ENCODE measurements at places on chromosomes 2 and 18.

GRCh38 chr2:188512456-188512855 lies 220.8 kb downstream of the GULP1 start:
- no peak for DNase-seq

GRCh38 chr2:108409768-108410167 lies 32.0 kb downstream of the SULT1C4 start:
- DNase-seq = no peak

DNA sequence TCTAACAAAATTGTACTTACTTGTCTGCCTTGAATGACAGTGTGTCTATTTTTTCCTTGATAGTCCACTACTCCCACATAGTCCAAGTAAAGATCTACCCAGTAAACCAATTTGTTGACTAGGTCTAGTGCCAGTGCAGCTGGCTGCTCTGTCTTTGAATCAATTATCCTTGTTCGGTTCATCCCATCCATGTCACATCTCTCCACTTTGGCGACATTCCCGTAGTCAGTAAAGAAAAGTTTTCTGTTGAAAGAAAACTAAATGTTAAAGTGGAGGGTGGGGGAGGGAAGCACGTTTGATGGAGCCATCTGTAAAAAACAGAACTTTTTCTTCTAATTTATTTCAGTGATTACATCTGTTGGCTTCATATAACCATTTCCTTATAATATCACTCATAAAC lies 1068.8 kb downstream of the LRP1B start:
- DNase-seq = no peak

GRCh38 chr2:27081984-27082772 lies 3.8 kb downstream of the EMILIN1 start:
- DNase-seq = no peak

DNA sequence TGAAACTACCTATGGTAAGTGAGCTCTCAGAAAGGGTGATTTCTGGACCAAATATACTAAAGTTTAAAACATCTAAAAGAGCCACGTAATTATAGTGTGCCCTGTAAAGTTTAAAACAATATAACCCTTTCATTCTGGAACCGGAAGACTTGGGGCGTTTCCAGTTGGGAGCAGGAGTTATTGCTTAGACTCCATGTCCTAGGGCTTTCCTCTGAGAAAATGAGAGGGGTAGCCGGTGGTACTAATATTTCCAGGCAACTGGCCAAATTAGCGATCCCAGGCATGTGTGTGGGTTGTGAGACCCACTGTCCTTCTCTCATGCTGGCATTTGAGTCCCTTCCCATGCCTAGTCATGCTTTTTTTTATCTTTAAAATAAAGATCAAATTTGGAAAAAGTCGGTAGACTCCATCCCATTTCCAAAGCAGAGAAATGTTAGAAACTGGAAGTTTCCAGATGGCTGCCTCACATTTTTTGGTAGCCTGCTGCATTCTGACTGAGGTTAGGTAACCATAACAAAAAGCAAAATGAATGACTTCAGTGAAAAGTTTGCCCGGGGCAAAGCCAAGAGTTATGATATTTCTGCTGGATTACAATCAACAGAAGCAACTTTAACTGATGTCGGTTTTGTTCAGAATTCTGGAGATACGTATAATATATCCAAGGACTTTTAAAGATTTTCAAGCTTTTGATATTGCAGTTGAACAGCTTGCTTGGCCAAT lies 227.4 kb downstream of the SS18 start:
- no peak for DNase-seq

GRCh38 chr18:51097021-51097822 lies 67.2 kb downstream of the SMAD4 start:
- DNase-seq = no peak

DNA sequence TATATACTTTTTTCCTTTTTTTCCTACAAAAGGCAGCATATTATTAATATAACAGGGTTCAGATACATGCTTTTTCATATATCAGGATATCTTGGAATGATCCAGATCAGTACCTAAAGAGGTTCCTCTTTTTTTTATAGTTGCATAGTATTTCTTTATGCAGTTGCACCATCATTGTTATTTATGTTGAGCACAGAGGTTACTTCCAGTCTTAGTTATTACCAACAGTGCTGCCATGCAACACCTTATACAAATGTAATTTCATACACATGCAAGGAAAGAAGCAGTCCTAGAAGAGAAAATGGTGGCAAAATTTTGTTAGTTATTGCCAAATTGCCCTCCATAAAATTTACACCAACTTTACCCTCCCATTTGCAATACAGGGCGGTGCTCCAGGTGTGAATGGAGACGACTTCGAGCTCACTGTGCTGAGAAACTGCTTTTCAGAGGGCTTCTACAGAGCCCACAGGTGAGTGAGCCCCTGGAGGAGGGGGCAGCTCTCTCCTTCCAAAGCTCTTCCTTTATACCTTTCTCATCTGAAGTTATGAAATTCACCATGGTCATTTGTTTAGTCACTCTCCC lies 30.0 kb upstream of the KCMF1 start:
- no peak for DNase-seq

- DNase-seq = no peak
Measured at GRCh38 chr2:127622561-127623387, 23.2 kb upstream of the GPR17 start.

Data from CD4-positive, alpha-beta T cell treated with Interleukin-17A for 4 hours (primary cell).